ENCODE measurements at places on chromosomes 13 and 19. TPM values are rescaled to one million over a fixed set of nuclear protein-coding genes. Genes with fewer than 3 reads are reported as not detected.

Gene TMEM238
- 16.3 TPM for total RNA-seq

Gene NXNL1
- not detected for total RNA-seq

Gene ZNF681
- total RNA-seq, result 3.5 TPM

Gene ZNF541
- total RNA-seq, result not detected

Gene ZNF829
- 2.7 TPM for total RNA-seq

Gene NKG7
- total RNA-seq, result not detected

Gene TNFSF9
- 12.5 TPM for total RNA-seq

Gene NLRP9
- total RNA-seq, result not detected

Gene ZNF793
- total RNA-seq, result 1.7 TPM

GRCh38 chr19:18204394-18205199 is 755 bp upstream of the RAB3A start:
- no peak for DNase-seq

DNA sequence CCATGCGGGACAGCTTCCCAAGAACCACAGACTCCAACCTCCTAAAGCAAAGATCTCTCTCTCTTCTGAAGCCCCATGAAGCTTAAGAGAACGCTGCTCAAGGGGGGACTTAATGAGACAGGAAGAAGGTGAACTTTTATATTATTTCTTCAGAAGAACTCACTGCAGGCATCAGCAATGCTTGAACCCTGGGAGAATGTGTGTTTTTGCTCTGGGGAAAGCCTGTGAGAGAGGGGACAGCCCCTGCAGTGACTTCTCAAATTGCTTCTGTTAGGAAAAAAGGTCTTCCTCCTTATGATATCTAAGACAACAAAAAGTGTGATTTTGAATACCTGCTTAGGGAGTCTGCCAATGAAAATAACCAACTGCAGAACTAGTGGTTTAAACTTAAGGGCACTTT is 23.0 kb downstream of the GJA3 start:
- DNase-seq, result no peak

DNA sequence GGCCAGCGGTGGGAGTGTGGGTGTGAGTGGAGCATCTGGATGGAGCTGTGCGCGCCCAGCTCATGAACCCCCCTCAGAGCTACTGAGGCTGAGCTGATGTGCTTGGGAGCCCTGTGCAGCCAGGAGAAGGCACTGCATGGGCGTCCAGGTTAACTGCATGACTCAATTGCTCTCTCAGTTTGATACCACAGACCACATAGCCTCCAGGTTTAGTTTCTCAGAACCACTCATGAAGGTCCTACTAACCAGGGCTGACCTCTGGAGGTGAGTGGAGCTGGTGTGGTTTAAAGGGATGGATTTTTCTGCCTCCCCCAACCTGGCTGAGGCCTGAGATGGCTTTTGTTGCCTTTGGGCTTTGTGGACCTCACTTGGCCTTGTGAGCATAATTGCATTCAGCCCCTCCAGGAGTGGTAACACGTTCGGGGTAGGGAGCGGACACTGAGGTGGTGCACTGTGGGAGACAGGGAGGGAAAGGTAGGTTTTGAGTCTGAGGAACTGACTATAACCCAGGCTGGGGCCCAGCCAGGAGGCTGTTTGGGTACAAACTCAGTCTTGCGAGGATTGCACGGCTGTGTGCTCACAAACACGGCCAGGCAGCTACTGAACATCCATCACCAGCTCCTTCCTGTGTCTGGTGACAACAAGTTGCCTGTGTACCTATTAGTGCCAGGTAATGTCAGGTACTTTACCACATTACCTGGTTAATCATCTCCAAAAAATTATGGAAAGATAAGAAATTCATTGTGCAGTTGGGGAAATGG is 97.5 kb downstream of the RGCC start:
- DNase-seq, result no peak

GRCh38 chr13:26030331-26030730 is 21.5 kb downstream of the SHISA2 start:
- DNase-seq, result no peak

DNA sequence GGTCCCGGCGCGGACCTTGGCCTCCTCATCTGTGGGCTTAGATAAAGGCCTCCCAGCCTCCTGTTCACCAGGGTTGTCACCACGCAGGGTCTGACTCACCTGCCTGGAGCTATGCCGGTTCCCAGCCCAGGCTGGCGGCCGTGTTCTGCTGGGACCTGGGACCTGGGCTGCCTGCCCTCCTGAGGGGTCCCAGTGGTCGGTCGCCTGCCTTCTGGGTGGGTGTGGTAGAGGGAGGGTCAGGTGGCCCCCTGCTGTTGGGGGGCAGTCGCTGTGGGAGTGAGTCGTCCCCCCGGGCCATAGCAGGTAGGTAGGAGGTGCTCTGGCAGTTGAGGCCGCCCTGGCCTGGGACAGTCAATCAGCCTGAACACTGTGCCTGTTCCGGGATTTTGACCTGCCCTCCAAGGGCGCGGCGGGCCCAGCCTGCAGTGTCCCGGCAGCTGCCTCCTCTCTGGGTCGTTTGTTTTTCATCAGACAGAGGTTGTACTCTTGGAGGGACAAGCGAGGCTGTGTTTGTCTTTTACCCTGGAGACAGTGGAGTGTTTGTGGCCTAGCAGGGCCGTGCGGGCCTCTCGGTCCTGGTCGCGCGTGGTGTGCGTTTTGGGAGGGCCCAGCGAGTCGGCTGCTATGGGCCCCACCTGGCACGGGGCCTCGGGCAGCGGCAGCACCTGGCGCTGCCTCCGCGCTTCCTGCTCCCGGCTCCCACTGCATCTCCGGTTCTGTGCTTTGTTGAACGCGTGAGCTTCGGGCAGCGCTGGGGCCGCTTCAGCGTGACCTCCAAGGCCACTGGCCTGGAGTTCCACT is 2.6 kb downstream of the ADAT3 start:
- DNase-seq, result no peak

GRCh38 chr19:46299004-46299509 is 2.2 kb downstream of the HIF3A start:
- DNase-seq, result no peak

DNA sequence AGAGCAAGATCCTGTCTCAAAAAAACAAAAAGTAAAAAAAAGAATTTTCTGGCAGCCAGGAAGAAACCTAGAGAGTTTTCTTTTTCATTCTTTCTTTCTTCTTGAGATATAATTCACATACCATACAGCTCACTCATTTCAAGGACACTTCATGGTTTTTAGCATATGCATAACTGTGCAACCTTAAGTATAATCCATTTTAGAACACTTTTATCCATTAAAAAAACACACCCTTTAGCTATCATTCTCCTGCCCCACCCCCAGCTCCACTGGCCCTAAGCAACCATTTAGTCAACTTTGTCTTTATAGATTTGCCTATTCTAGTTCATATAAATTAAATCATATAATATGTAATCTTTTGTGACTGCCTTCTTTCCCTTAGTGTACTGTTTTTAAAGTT is 8.1 kb upstream of the IPO5 start:
- no peak for DNase-seq

DNA sequence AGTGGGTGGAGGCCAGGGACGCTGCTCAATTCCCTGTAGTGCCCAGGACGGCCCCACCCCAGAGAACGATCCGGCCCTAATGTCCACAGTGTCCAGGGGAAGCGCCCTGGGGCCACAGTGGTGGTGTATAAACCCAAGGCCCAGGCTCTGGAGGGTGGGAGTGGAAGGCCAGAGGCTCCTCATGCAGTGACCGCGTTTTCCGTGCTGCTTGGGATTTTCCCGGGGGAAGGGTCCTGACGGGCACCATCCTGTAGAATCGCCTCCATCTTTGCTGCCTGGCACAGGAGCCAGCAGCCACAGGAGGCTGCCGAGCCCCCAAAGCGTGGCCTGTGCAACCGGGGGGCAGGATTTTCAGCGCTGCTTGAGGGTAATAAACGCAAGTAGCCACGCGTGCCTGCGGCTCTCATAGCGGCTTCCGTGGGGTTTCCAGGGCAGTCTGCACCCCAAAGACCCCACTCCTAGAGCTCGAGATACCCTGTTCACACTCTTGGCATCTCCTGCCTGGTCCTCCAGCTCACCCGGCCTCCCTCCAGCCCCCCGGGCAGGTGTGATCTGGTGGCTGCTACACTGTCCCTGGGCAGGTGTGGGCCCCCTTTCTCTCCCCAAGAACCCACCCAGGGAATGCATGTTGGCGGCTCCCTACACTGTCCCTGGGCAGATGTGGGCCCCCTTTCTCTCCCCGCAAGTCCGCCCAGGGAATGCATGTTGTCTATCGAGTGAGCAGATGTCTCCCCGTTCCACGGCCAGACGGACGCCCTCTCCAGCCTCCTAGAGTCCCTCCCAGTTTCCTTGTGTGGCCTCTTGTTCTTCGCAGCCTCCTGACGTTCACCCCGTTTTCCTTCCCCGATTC is 2.2 kb downstream of the NCLN start:
- DNase-seq, result no peak

- no peak for DNase-seq
These were observed 20.6 kb upstream of the CD33 start for GRCh38 chr19:51204321-51204720.

DNA sequence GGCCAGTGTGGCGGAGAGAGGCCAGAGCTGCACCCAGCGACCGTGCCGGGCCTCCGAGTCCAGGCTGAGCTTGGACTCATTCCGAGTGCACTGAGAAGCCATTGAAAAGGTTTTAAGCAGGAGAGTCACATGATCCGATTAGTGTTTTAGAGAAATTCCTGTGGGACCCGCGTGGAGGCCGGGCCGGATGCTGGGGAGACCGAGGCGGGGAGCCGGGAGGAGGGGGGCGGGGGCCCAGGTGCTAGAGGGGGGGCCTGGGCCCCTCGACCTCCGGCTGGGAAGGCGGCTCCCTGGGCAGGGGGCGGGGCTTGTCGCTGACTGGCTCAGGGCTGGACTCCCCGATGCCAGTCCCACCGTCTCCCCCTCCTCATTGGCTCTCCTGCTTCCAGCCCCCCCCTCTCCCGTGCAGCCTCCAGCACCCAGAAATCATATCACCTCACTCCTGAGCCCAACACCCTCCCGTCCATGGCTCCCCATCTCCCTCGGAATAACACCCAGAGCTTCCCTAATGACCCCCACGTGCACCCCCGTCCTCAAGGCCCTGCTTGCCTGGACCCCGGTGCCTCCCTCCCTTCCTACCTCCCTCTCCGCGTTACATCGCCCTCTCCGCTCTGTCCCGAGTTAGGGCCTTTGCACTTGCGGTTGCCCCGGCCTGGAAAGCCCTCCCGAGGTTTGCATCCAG is 5.2 kb upstream of the ZNF579 start:
- DNase-seq, result no peak

GRCh38 chr13:46914341-46914740 is 17.5 kb upstream of the HTR2A start:
- no peak for DNase-seq

DNA sequence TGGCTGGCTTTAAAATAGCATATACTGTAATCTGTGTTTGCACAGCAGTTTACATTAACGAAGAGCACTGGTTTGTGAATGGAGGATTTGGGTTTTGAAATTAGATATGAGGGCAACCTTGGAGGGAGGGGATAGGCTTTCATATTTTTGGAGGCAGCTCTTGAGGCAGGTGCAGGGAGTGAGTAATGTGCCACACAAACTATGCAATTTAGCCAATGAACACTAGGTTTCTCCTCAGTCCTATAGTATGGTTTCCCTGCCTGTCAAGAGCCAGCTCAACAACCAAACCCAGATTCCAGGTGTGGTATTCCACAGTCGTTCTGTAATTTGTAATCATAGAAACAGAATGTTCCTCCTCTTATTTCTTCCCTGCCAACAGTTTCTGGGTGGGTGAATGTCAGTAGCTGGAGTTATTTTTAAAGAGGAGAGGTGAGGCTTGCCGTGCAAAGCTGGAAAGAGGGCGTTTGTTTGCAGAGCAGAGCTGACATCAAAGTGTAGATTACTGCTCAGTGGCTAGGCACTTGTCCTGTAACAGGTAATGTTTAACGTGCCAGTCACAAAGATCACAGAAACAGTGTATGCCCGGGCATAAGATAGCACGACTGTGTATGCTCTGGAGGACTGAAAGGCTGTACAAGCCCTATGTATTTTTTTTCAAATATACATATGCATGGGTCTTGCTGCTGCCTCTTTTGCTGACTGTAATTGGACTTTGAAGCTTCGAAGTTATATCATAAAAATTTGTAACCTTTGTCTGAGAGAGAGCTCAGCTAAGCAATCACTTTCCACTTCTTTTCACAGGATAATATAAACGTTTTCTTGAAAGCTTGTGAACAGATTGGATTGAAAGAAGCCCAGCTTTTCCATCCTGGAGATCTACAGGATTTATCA is 124.2 kb downstream of the LMO7 start:
- no peak for DNase-seq

DNA sequence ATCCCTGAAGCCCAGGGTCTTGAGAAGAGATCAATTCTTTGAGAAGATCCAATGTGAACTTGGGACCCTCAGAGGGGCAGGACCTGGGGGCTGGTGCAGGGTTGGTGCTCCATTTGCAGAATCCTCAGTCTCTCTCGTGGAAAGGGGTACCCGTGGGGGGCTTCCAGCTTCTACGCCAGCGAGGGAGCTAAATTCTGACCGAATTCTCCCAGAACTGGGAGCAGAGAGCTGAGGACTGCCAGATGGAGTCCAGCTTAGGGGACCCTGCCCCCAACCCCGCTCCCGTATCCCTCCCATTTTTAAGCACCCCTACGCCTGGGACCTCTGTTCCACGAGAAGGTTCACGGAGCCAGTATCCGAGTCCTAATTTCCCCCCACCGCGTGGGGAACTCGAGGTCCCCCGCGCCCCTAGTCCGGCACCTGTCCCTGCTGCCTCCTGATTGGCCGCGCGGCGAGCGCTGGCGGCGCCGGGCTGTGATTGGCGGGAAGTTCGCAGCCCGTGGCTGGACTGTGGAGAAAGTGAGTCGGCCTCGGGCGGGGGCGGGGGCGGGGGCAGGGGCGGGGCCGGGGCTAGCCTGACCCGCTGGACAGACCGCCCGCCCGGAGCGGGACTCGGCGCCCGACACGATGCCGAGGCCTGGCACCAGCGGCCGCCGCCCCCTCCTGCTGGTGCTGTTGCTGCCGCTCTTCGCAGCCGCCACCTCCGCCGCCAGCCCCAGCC is 4.4 kb upstream of the LTBP4 start:
- DNase-seq, result no peak

DNA sequence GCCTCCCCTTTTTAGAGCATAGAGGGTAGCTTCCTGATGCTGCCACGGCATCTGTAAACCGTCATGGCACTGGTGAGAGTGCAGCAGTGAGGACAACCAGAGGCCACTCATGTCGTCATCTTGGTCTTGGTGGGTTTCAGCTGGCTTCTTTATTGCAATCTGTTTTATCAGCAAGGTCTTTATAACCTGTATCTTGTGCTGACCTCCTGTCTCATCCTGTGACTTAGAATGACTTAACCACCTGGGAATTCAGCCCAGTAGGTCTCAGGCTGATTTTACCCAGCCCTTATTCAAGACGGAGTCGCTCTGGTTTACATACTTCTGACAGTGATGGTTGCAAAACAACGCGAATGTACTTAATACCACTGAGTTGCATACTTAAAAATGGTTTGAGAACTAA is 14.4 kb upstream of the FBN3 start:
- DNase-seq, result no peak

GRCh38 chr13:112246731-112247470 is 129.3 kb upstream of the SPACA7 start:
- no peak for DNase-seq

GRCh38 chr13:95445131-95445530 is 107.4 kb upstream of the CLDN10 start:
- no peak for DNase-seq

- peak; percentile 25 for DNase-seq
These were observed 38.4 kb downstream of the ZDHHC20 start for GRCh38 chr13:21420706-21421105.

GRCh38 chr19:7191946-7192691 is 102.1 kb downstream of the INSR start:
- no peak for DNase-seq
